ENCODE measurements at places on chromosomes 1 and 21.

DNA sequence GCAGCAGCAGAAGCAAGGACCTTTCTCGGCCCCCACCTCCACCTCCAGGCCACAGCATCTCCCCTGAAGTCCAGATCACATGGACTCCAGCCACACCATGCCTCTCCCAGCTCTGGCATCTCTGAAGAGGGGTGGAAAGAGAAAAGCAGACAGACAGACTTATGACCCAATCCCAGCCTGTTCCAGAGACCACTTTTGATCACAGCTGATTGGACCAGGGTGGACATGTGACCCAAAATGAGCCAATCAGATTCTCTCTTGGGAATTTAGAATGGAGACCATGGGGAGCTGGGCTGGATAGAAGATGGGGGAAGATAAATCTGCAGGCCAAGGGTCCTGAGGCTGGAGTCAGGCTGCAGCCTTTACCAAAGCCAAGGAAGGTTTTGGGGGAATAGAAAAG is 16.4 kb downstream of the HTR1D start:
- no peak for DNase-seq

DNA sequence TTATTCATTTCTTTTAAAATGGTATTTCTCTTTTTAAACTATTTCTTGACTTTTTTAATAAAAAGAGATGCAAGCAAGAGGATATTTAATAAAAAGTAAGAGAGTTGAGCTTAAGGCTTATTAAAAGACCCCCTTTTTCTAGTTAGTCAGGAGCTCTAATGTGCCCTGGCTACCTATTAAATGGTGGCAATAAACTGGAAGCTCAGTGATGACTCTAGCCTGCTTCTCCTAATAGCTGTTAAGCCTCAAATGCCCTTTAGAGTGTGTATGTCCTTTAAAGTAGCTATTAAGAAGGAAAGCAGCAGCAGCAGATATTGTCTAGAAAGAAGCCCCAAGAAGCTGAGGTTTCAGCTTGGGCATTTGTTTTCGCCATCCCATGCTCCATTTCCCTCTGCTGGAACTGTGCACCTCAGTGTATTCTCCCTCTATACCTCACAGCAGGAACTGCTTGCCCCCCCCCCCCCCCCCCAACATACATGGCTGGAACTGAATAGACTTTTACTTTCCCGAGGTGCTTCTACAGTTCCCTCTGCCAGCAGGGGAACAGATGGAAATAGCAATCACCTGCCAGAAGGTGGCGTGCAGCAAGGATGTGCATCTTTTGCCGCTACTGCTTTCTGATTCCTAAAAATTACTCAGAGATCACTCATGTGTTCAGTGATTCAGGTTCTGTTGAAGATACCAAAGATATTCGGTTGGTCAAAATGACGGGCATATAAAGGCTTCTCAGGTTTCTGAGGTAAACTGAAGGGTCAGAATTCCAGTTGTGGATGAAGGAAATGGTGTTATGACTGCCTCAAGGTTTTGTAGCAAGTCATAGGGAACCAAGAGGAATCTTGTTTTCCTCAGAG is 2.5 kb downstream of the RGS4 start:
- DNase-seq, result peak; percentile 88

- no peak for DNase-seq
These were observed 26.2 kb downstream of the NEK2 start for GRCh38 chr1:211648980-211649934.

- no peak for DNase-seq
These were observed 80.2 kb upstream of the CHODL start for GRCh38 chr21:18164483-18164882.

GRCh38 chr1:234918181-234918841 is 210.3 kb downstream of the TOMM20 start:
- DNase-seq, result peak; percentile 53

GRCh38 chr1:112470966-112471365 is 37.8 kb upstream of the WNT2B start:
- no peak for DNase-seq

GRCh38 chr1:85629532-85629920 is 49.0 kb downstream of the CCN1 start:
- DNase-seq, result no peak

DNA sequence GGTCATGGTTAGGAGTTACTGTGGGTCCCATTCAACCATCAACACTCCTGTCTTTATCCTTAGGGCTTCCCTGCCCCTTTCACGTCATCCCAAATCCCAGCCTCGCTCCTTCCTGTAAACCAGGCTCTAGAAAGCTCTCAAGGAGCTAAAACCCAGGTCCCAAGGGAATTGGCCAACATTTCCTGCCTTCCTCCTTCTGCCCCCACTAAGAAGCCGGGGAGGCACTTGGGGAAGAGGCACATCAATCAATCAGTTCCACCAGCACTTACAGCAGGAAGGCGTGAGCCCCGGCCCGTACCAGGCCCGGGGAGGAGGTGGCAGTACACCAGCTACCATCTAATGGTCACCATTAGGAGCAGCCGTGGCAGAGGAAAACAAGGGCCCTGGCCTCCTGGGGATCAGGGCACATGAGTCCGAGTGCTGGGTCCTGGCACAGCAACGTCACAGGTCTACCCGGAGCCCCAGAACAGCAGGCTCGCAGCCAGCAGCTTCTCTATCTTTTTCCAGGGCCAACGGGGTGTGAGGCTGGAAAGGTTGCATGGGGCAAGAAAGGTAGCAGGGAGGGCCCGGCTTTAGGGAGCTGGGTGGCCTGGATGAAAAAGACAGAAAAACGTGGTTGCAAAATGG is 108.6 kb downstream of the CASZ1 start:
- DNase-seq, result no peak

DNA sequence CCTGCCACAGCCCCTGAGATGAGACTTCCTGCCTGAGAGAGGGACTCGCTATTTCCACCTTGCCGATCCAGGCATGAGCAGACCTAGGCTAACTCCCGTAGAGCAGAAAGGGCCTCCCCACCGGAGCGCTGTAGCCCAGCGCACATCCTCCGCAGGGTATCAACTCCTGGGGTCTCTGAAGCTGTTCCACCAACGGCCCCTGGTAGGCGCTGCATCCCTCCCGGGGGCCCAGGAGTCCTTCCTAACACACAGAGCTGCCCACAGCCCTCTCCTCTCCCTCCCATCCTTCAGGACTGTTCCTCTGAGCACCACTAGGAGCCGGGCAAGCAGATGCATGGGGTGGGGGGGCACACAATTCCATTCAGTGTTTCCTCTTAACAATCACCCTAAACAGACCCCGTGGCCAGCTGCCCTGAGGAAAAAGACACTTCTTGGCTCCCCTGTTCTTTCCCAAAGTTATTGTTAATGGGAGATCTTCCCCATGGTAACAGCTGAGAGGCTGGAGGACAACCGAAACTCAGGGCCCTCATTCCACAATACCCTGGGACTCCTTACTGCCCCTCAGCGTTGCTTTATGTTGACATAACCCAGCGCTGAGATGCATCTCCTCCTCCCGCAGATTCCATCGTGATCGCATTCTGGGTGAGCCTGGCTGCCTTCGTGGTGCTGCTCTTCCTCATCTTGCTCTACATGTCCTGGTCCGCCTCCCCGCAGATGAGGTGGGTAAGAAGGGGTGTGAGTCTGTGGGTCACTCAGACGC is 7.5 kb downstream of the MRAP start:
- DNase-seq, result peak; percentile 3

DNA sequence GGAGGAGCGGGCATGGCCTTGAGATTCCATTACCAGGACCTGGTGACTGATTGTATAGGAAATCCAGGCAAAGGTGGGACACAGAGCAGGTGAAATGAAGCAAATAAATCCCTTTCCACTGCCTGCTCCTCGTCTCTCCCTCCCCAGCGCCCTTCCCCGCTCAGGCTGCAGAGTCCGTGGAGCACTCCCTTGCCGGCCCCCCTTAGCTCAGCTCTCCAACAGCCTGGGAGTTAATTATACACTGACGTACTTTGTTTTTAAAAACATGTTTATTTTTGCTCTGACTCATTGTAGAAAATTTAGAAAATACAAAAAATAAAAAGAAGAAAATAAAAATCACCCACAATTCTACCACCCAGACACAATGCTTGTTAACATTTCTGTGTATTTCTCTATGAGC is 61.7 kb downstream of the LGR6 start:
- DNase-seq, result no peak

- DNase-seq, result no peak
These were observed 7.2 kb downstream of the FPGT start for GRCh38 chr1:74205266-74205665.

- no peak for DNase-seq
These were observed 88.5 kb downstream of the BEND5 start for GRCh38 chr1:48688102-48688760.

- no peak for DNase-seq
These were observed 134.6 kb upstream of the PDE4B start for GRCh38 chr1:65658122-65658521.

- DNase-seq, result no peak
These were observed 74.7 kb upstream of the TLR5 start for GRCh38 chr1:223217781-223218180.
